Fibroblast of skin of left biceps (primary cell): ENCODE measurements at places on chromosomes 6 and 20.

GRCh38 chr6:77883851-77884250 lies 231.0 kb downstream of the MEI4 start:
- no peak for DNase-seq

DNA sequence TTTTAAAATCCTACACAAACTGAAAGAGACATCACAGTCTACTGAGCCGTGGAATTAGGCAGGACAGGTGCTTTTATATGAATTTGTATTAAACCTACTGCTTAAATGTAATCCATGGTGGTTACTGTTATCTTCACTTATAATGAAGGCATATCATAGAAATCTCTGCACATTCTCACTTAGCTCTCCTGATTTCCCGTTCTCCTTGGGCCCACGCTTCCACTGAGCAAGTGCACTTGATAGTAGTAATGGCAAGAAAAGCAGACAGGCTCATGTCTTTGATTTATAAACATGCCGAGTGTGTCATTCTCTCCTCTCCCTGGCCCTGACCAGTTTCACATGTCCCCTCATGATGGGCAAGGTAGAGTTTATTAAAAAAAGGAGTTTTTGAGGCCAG lies 186.3 kb downstream of the HIVEP2 start:
- no peak for DNase-seq

- DNase-seq = no peak
These were observed 81.8 kb downstream of the FYN start for GRCh38 chr6:111791415-111791814.

- DNase-seq = no peak
These were observed 71.2 kb upstream of the FKBP1C start for GRCh38 chr6:63140114-63140513.

DNA sequence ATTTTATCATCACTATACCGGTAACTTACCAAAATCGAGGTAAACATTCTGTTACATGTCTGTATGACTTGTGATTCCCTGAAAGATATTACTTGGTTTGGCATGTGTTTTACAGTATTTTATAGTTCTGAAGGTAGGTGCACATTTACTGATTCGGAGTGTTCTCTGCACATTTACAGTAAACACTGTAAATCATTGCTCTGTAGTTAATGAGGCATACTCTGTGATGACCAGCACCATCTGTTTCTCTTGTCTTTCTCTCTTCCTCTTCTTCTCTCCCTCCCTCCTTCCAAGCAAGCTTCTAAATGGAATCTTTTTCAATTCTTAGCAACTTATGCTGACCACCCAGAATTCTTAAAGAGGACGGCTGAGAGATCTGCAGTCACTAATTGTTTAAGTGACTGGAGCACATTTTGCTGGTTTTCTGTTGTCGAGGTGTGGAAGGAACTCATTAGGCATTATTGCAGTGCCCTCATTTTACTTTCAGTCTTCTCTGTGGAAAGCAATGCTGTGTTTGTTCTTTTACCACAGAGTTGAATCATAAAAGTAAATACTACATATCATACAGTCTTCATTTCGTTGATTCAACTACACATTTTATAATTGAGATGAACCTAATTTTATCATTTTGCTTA lies 126.5 kb downstream of the UTRN start:
- DNase-seq = no peak

- no peak for DNase-seq
These were observed 99.0 kb upstream of the SLC24A3 start for GRCh38 chr20:19113343-19113930.

DNA sequence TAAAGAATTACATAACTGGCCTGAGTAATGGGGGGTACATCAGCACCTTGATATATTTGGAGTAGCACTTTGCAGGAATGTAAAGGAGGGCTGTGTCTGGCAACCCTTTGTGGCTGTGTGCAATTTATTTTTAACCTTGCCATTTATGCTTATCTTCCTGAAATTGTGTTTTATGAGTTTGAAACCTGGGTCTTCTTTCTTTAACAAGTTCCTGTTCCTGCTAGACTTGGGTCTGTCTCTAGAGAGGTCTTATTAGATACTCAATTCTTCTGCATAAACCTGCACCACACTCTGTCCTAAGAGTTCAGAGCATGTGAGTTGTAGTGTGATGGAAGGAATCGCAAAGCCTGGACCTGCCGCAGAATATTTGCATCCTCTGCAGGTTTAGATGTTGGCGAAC lies 181.0 kb downstream of the JARID2 start:
- no peak for DNase-seq
